ENCODE measurements at places on chromosomes 12 and 14.

GRCh38 chr12:83827193-83827592 is 1085.4 kb downstream of the SLC6A15 start:
- no peak for DNase-seq

DNA sequence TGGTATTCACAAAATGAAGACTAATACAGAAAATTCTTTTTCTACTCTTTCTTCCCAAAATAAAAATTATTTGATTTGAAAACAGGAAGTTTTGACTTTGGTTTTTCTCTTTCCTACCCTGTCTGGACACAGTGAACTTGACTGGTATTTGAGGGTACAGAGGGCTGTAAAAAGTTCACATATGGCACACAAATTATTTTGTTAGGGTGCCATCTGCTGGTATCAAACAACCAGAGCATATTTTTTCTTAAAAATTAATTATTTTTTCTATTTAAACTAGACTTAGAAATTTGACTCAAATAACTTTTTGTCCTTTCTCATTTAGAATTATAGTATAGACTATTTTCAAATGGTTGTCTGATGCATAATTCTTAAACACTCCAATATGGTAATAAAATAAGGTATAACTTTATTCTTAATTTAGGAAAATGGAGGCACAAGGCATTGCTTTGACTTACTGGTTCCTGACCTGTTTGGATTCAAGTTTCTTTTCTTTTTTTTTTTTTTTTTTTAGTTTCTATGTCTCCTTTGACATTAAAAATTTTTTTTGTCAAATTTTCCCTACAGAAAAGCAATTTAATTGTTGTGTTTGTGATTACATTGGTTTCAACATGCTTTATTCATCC is 390.6 kb downstream of the PRKD1 start:
- DNase-seq, result no peak

DNA sequence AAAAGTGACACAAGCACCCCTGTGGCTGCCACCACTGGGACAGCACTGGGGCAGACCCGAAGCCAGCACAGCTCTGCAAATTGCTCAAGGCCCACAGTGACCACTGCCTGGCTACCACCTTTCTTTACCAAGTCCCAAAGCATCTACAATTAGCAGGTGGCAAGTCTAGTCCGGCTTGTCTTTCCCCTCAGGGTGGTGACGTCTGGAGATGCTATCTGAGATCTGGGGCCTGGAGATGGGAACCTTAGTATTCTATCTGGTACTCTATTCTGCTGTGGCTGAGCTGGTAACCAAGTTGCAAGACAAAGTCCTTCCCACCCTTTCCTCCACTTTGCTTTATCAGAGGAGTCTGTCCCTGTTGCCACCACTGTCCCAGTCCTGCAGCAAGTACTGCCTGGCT is 1010.1 kb upstream of the FLRT2 start:
- DNase-seq, result no peak

- no peak for DNase-seq
Observed at GRCh38 chr12:74033531-74033930, 504.1 kb upstream of the ATXN7L3B start.

GRCh38 chr14:50371546-50371945 is 25.1 kb downstream of the CDKL1 start:
- no peak for DNase-seq

DNA sequence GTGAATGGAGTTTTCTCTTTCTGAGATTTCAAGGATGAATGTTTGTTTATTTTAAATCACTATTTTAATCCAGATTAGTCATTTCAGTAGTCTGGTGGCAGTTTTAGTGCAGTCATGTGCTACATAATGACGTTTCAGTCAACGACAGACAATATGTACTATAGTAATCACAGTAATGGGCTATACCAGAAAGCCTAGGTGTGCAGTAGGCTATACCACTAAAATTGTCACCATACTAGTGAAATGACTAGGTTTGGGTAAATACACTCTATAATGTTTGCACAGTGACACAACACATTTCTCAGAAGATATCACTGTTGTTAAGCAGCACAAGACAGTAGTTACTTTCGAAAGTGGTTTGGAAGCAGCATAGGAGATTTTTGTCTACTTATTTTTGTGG is 203.1 kb downstream of the ETNK1 start:
- DNase-seq, result no peak

GRCh38 chr12:106780010-106780631 is 5.6 kb downstream of the RIC8B start:
- DNase-seq, result no peak

DNA sequence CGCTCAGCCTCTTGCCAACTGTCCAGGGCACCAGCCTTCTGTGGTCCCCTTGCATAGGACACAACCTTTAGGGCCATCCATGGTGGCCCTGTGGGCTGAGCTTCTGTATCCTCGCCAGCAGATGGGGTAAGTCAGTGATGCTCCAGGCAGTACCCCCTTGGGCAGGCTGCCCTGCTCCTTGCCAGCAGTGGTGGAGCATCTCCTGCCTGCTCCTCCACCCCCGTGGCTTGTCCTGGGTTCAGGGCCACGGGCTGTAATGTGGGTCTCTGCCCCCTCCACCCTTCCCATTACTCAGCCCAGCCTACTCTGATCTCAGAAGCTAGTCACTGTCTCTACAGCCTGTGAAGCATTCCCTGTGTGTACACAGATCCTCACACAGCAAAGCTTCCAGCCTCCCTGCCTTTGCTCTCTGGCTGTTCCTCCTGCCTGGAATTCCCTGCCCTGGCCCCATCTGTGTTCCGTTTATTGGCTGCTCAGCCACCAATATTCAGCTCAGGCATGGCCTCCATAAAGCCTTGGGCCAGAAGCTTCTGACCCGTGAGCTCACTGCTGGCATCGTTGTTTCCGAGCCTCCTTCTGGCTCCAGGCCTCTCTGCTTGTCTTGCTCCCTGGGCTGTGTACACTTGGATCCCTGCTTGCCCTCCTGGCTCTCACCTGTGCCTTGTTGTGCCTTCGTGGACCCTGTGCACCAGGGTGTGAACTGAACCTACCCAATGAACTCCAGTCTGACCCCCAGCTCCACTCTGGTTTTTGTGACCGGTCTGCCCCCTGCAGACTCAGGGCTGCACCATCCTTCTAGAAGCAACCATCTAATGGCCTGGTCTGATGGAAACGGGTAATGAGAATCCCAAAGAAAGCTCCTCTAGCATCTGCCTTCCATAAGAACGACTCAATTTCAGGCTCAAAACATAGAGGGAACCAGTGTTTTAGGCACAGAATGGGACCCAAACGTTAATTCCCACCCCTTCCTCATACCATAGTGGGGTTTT is 177.0 kb upstream of the PRMT8 start:
- no peak for DNase-seq

- no peak for DNase-seq
Observed at GRCh38 chr12:131452444-131452860, 258.4 kb upstream of the SFSWAP start.

DNA sequence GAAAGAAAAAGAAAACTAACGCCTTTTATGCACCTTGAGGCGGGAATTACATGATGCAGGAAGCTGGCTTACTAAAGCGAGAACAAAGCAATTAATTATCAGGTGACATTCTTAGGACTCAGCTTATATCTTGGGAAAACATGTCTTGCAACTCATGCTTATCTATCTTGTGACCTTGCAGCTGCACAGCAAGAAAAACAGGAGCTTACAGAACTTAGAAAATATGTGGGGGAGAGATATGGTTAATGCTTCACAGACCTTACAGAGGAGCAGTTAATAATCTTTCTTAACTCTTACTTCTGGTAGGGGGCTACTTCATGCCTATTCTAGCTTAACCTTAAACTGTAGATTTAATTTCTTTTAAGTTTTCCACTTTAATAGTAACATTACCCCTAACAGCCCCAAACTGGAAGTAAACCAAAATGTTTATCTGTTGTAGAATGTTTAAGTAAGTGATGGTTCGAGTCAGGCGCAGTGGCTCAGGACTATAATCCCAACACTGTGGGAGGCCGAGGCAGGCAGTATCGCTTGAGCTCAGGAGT is 13.2 kb upstream of the OR11G2 start:
- no peak for DNase-seq

GRCh38 chr12:69744109-69744508 is 5.4 kb downstream of the RAB3IP start:
- DNase-seq, result no peak

GRCh38 chr14:69586404-69586803 is 11.7 kb upstream of the CCDC177 start:
- DNase-seq, result no peak
